ENCODE measurements at places on chromosomes 3 and 15.

GRCh38 chr3:43902415-43902814 is 211.7 kb downstream of the ABHD5 start:
- DNase-seq: no peak

- DNase-seq: no peak
Measured at GRCh38 chr3:65604863-65605526, 433.7 kb downstream of the MAGI1 start.

DNA sequence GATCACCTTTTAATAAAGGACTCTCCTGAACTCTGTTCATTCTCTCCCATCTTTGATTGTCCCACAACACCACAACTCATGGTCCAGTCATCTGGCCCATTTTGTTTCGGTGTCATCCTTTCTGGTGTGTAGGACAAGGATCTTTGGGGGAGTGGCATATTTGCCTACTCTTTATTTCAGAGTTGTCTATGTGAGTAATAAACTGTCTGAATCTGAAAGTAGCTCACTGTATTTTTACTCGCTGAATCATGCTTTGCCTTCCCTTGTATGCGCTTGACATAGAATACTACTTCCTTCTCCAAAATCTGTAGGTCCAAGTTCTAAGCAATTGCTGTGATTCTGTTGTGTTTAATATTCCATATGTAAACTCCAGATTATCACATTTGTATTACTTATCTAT is 29.9 kb upstream of the NOX5 start:
- no peak for DNase-seq

DNA sequence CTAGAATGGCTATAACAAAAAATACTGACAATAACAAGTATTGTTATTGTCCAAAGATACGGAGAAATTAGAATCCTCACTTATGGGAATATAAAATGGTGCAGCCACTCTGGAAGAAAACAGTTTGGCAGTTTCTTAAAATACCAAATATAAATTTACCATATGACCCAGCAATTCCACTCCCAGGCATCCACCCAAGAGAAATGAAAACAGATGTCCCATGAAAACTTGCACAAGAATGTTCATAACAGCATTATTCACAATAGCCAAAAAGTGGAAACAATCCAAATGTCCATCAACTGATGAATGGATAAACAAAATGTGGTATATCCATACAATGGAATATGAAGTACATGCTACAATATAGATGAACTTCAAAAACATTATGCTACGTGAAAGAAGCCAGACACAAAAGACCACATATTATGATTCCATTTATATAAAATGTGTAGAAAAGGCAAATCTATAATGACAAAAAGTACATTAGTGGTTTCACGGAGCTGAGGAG is 9.4 kb downstream of the AAGAB start:
- DNase-seq: no peak

DNA sequence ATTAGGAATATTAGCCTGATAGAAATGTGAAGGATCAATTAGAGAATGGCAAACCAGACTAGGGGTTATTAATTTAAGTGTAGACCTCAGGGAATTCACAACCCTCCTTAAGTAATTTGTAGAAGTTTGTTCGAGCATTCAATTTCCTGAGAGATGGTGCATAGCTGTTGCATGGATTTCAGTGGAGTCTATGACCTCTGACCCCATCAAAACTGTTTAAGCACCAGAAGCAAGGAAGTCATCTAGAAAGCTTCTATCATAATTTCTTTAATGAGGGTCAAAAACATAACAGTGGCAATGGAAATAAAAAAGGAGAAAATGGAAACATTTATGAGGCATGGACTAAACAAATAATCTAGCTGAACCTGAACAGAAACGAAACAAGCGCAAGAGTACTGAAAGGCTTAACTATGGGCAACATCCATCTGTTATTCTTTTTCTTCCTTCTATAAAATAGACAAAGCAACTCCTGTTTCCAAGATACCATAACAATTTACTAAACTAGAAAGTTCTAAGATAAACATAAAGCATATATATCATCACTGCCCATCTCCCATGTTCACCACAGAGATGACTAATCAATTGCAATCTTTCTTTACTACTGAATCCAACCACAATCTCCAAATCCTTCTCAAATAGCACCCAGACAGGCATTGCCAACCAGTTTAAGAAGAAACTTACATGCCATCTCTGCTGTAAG is 151.4 kb downstream of the THRB start:
- no peak for DNase-seq

- DNase-seq: no peak
Measured at GRCh38 chr3:184652465-184652864, 59.4 kb downstream of the MAGEF1 start.

DNA sequence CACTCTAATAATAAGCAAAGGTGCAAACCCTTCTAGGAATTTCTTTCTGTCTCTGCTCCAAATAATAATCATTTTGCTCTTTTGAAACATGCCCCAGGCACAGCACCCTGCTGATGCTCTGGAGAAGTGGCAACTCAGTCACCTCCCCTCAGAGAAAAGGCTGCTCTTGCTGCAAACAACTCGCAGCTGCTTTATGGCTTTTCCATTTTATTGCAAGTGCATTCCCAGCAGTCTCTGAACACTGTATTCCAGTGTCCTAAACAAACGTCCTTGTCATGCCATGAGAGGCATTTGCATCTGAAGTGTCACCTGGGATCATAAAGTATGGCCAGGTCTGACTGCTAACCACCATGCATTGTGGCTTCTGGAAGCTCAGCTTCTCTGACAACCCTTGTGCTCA is 358.1 kb upstream of the TRIM42 start:
- no peak for DNase-seq

DNA sequence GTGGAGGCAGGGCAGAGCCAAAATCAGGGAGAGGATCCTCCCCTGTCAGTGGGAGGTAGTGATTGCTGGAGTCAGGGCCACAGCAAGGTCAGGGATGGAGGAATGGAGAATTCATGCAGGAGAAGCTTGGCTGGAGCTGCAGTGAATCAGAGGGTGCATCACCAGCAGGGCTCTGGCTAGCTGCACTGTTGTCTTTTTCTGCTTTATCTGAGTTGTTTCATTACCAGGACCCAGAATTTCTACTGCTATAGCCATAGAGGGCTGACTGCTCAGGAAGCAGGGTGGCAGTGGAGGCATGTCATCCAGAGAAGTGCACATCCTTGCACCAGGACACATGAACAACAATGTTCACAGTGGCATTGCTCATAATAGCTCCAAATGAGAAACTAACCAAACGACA is 113.5 kb upstream of the GALNT15 start:
- no peak for DNase-seq
